Activated T-cell treated with anti-CD3 and anti-CD28 coated beads for 48 hours (primary cell): ENCODE measurements at places on chromosomes 4 and X.

GRCh38 chr4:142331132-142331531, 515.0 kb downstream of the INPP4B start:
- DNase-seq: no peak

DNA sequence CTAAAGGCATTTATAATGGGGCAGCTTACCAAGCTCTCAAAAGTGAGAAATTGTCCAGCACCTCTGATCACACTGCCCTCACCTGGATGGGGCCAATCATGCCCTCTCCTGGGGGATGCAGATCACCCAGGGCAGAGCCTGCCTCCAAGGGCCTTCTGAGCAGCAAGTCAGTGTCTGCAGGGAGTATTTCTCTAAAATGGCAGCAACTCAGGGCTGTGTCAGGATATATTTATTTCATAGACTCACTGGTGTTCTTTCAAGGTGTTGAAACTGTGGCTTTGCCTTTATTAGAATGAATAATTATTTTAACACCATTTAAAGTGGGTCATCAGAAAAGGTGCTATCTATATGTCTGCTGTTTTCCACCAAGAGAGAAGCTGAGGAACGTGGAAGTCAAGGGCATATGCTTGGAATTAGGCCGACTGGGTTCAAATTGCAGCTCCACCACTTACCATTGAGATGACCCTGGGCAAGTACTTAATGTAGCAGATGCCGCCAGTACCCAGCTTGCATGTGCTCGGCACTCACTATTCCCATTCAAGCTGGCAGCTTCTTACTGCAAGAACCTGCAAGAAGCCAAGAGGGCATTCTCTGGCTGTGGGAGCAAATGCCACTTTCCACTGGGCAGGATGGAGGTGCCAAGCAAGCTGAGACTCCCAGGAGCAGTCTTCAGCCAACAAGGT, 590.0 kb downstream of the BCOR start:
- no peak for DNase-seq

- no peak for DNase-seq
Observed at GRCh38 chr4:156628858-156629257, 342.7 kb downstream of the PDGFC start.

DNA sequence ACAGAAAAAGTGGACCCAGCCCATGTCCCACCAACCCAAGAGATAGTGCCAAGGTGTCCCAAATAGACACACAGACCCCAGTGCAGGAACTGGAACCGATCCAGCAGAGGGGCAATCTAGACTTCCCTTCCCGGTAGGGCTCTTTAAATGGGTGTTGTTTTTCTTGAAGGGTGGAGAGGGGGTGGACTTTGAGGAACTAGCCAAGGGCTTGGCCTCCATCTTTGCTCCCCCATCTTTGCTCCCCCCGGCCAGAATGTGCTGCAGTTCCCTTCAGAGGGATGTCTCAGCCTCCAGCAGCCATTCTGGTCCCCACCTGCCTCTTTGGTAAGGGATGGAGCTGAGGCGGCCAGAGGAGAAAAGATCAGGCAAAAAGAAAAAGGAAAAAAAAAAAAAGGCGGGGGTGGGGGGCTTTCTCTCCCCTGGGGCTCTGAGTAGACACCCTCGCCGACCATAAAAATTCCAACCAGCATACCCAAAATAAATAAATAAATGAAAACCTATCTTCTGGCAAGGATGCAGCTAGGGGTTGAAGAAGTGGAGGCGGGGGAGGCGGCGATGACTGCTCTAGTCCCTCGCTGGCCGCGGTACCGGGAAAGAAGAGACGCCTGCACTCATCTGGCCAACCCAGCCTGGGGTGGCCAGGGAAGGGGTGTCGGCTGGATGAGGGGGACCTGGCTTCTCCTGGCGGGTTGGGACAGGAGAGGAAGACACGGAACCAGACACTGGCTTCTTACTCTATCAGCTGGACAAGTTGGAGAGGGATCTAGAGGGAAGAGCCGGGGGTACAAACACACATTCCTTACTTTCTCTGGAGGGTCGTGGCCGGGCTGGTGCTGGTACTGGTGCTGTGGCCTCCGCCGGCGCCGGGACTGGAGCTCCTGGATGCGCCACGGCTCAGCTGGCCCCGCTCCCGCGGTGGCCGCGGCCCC, 38.5 kb upstream of the IQSEC2 start:
- no peak for DNase-seq

GRCh38 chr4:5143940-5144339, 92.7 kb downstream of the STK32B start:
- no peak for DNase-seq

- no peak for DNase-seq
Observed at GRCh38 chr4:80711956-80712355, 318.6 kb upstream of the BMP3 start.

- no peak for DNase-seq
Observed at GRCh38 chr4:87530868-87531267, 1.7 kb upstream of the SPARCL1 start.

GRCh38 chrX:10090319-10090718, 66.5 kb upstream of the CLCN4 start:
- DNase-seq: no peak

GRCh38 chrX:129115104-129115503, 408.2 kb downstream of the SMARCA1 start:
- no peak for DNase-seq

DNA sequence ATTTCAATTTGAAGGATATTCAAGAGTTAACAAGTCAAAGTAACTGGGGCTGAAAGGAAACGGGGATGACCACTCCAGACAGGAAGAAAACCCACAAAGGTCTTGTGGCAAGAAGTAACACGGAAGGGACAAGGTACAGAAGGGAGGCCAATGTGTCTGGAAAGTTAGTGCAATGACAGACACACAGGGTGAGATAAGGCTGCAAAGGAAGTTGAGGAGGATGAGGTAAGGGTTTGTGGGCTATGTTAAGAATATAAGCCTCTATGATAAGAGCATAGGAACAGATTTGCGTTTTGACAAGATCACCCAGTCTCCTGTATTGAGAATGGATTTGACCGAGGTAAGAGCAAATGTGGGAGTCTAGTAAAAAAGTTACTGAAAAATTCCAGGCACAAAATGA, 21.9 kb upstream of the EMCN start:
- no peak for DNase-seq

DNA sequence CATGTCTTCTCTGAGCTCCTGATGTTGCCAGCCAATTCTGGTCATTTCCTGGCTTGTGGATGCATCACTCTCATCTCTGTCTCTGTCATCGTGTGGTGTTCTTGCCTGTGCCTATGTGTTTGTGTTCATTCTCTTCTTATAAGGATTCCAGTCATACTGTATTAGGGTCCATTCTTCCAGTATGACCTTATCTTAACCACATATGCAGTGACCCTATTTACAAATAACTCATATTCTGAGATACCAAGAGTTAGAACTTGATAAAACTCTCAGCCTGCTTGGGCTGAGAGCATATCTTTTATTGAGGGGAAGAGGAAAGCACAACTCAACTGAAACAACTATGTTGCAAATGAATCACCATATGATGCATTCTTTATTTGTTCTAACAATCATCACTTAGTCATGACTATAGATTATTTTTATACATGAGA, 189.0 kb upstream of the ANXA10 start:
- DNase-seq: no peak

DNA sequence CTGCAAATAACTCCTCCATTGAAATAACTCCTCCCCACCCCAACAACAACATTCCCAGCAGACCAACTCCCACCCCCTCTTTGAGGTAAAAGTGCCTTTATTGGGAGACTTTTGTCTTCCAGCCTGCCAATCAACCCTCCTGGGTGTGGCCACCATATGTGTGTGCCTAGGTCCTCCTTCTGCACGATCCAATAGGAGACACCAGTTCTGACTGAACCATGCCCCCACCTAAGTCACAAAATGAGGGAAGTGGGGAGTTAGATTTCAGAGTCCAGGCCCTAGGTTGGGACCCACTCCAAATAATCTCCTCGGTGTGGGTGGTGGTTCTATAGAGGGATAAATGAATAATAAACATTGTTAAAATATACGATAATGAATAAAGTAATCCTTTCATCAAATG, 3.0 kb downstream of the PLP2 start:
- DNase-seq: no peak

DNA sequence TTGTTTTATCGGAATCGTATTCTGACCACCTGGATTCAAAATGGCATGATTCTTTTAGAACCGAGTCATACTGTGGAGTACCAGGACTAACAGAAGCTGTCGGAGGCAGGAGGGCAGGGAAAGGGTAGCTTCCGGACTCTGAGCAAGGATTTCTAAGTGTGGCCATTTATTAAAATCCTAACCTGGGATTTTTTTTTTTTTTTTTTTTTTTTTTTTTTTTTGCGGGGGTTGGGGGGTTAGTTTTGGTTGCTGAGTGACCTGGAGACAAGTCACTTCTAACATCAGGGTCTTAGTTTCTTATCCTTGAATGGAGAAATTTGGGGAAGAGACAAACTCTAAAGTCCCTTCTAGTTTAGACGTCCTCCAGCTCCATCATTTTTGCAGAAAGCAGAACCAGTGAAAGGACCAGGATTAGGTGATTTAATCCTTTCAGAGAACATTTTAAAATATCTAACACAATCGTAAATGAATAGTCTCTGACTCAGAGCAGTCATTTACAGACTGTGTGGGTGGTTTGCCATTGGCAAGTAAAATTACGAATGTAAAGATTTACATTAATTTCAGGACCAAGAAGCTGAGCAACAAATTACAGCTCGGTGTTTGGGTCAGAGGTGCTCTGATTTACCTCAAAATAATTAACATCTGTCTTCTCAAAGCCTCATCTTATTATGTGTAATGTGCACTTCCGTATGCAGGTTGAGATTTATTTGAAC, 7.3 kb downstream of the SLC25A5 start:
- no peak for DNase-seq
